ENCODE measurements at places on chromosomes 11 and 22.

DNA sequence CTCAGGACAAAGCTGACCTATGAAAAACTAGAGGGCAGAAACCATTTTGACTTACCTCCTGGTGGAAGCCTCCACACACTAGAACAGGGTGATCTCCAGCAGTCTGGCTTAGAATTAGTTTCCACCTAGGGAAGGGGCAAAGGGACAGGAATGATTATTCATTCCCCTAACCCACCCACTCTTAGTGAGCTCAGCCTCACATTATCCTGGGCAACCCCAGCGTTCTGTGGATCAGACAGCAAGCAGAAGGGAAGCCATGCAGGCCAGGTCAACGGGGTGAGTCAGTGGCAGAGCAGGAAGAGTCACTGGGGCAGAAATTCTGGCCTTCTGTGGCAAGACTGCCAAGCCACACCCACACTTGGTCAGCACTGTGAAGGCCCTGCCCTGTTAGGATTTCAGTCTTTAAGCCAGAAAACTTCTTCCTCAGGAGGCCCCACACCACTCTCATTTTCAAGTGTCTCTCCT, 10.5 kb downstream of the NUMA1 start:
- no peak for DNase-seq

DNA sequence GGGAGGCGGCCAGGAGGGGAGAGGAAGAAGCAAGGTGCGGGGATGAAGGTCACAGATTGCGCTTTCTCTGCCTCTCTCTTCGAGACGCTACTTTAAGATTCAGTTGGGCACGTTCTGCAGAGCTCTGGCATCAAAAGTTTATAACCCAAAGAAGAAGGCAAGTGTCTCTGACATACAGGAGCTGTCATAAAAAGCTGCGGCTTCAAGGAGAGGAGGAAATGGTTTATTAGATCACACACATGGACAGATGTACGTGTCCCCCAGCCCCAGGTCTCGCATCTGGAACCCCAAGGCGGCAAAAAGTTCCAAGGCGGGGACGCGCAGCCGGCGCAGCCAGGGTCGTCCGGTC, 589.0 kb downstream of the OPCML start:
- DNase-seq: no peak

GRCh38 chr22:22244316-22245250, at the start of gene VPREB1:
TSS of gene VPREB1 (plus strand) at chr22:22244786. CDS start at chr22:22244814, 28 bp downstream.
- DNase-seq: no peak

- no peak for DNase-seq
Observed at GRCh38 chr22:27695925-27696324, 105.6 kb downstream of the MN1 start.

DNA sequence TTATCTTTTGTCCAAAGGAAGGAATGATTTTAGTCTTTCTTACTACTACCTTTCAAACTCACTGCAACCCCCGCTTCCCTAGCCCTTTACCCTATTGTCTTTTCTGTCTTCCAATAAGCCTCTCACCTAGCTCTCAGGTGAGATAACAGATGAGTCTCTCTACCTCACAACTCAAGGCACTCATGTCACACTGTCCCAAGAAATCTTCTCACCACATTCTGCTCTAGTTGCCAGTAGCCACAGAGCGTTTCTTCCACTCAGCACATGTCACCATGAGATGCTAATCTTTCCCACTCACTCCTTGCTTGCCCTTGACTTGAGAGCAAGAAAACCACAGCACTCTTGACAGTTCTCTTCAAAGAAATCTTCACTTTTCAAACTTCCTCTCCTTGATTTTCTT, 32.7 kb upstream of the TMEM41B start:
- DNase-seq: no peak

DNA sequence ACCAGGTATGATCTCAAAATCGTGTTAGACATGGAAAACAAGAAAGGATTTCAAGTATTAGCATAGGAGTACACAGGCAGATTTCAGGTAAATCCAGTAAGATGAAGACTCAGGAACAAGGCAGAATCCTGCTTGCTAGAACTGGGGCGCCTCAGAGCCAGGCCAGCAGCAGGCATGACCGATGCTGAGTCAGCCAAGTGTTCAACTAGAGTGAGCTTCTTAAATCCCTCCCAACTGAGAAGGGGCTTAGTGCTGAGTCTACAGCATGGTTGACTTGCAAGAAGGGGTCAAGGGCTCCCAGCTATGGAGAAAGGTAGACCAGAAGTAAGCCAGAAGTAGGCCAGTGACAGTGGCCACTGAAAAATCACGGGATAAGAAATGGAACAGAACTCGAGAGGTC, 12.4 kb downstream of the GRAP2 start:
- DNase-seq: no peak

GRCh38 chr11:122661182-122661945, 5.8 kb downstream of the UBASH3B start:
- DNase-seq: no peak

DNA sequence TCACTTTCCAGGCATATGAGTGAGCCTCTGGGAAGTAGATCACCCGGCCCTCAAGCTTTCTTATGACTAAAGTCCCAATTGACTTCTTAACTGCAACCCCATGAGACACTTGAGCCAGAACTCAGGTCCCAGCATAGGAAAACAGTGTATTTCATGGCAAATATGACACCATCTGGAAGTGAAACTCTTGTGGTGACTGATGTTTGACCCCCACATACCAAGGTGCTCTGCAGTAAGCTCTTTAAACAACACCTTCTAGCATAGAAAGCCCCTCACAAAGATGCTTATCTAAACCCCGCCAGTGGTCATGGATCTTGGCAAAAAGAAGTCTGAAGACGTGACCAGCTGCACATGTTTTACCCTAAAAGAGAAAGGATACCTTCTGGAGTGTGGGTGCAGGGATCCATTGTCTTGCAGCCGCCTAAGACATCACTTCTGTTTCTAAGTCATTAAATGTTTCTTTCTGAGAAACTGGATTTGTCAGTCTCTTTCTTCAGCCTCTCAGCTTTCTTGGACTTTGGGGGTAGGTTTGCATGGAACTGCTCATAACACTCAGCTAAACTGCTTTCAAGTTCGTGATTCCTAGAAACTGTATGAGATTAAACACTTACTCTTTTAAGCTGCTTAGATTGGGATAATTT, 7.4 kb upstream of the PELI3 start:
- no peak for DNase-seq

DNA sequence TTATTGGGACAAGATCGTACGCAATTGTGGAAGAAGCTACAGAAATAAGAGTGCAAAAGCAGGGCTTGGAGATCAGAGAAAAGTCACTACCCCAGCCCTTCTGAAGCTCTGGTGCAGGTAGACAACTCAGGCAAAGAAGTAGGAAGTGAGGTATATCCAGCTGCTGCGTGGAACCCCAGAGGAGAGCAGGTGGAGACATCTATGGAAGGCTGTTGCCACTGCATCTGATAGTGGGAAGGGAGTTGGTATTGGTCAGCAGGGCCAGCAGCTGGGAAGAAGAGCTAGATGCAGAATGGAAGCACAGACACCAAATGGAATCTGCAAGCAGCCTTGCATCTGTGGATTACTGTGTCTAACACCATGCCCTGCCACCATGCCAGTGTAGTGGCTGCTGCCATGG, 165.1 kb downstream of the WNT11 start:
- no peak for DNase-seq

- no peak for DNase-seq
Observed at GRCh38 chr11:31366795-31367194, 2.7 kb downstream of the DCDC1 start.

GRCh38 chr11:13228572-13228971, 49.0 kb upstream of the BMAL1 start:
- DNase-seq: no peak
